ENCODE measurements at places on chromosomes 4 and X. TPM values are rescaled to one million over a fixed set of nuclear protein-coding genes. Genes with fewer than 3 reads are reported as not detected.

NAP1L5 gene
- total RNA-seq: 6.0 TPM

MTTP gene
- total RNA-seq: not detected

YY2 gene
- total RNA-seq: 1.5 TPM

IL2 gene
- not detected for total RNA-seq

BEX1 gene
- total RNA-seq: not detected

IL2RG gene
- total RNA-seq: 4.9 TPM

ARAP2 gene
- 25.3 TPM for total RNA-seq

TNIP3 gene
- total RNA-seq: 1.1 TPM

FRMD7 gene
- total RNA-seq: 0.27 TPM

PLP1 gene
- 1.7 TPM for total RNA-seq

SYN1 gene
- total RNA-seq: 0.27 TPM

KLKB1 gene
- total RNA-seq: 2.6 TPM

CXCL5 gene
- total RNA-seq: 0.49 TPM

SLC6A14 gene
- total RNA-seq: not detected

TEX13C gene
- not detected for total RNA-seq

HPGDS gene
- 16.7 TPM for total RNA-seq

PROM1 gene
- 3.2 TPM for total RNA-seq

MAGEB4 gene
- not detected for total RNA-seq
